ENCODE measurements at places on chromosomes 6 and 20. TPM values are rescaled to one million over a fixed set of nuclear protein-coding genes. Genes with fewer than 3 reads are reported as not detected.

GRCh38 chr6:84136364-84137050 is 90.9 kb downstream of the CEP162 start:
- no peak overlapping the region for H3K4me3 ChIP-seq
- no peak for DNase-seq
- 0 out of 2 replicates have a peak overlapping the region, but pooled peaks have one; percentile 18 for H3K27ac ChIP-seq
- no peaks in the 10 kb centered on the region for H3K27me3 ChIP-seq

DNA sequence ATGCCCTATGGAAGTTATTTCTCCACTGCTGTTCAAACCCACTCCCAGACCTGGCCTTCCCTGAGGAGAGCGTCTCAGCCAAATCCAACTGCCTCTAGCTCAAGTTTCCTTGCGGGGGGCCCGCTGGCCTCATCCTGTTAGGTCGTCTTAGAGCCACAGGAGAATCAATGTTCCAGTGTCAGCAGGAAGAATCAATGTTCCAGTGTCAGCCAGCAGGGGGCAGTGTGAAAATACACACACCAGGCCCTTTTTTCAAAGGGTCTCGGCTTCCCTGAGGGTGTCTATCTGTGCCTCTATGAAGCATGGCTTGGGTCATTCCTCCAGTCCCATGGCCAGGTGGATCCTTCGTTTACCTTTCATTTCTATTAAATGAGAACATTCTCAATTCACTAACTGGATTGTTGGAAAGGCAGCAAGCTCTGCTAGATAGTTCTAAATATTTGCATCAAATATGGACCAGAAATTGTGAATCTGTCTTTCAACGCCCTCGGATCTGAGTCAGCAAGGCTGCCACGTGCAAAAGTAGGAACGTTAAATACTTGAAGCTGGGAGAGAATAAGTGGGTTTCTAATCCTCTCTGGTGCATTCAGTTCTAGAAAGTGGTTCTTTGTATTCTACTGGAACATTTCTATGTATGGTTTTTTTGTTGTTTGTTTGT is 19.2 kb downstream of the PRND start:
- peak; percentile 32 for DNase-seq
- H3K27ac ChIP-seq, result no peak overlapping the region
- H3K4me1 ChIP-seq, result no peaks in the 10 kb centered on the region
- no peaks in the 10 kb centered on the region for H3K36me3 ChIP-seq
- H3K4me3 ChIP-seq, result no peak overlapping the region

DNA sequence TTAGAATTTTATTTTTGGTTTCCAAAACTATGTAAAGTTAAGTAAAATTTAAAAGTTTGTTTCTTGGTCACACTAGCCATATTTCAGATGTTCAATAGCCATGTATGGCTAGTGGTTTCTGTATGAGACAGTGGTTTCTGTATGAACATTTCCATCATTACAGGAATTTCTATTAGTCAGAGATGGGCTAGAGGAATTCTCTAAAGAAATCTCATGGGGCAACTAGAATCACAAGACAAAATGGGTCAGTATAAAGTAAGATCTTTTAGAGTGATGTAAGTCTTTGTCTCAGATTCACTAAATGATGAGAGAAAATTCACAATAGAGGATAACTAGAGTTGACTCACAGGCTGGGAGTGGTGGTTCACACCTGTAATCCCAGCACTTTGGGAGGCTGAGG is 149.0 kb downstream of the FUT9 start:
- no peaks in the 10 kb centered on the region for H3K36me3 ChIP-seq
- no peaks in the 10 kb centered on the region for H3K27me3 ChIP-seq
- H3K4me1 ChIP-seq, result no peaks in the 10 kb centered on the region
- H3K27ac ChIP-seq, result no peak overlapping the region
- no peak overlapping the region for H3K4me3 ChIP-seq

DNA sequence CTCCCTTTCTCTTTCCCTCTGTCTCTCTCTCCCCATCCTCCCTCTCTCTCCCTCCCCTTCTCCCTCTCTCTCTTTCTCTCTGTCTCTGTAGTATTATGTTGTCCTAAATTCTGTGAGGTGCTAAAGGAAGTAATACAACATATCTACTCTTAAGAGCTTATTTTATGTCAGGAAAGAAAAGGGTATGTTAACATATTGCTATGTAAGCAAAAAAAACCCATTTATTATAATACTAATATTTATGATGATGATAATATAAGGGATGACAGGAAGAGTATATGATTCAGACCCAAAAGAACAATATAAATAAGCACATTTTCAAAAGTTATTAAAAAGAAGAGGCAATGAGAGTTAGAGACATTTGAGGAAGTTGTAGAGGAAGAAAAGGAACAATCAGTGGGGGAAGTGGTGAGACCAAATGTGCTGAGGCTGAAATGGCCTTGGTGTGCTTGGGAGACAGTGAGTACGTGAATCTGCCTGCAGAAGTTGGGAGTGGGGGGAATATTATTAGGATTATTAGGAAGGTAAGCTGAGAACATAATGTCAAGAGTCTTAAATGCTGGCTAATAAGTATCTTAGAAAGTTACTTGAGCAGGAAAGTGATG is 303.6 kb upstream of the FERMT1 start:
- no peaks in the 10 kb centered on the region for H3K36me3 ChIP-seq
- no peak for DNase-seq
- H3K27ac ChIP-seq, result no peak overlapping the region
- no peaks in the 10 kb centered on the region for H3K4me1 ChIP-seq

GRCh38 chr6:164346631-164347030 is 932.1 kb downstream of the QKI start:
- no peak overlapping the region for H3K4me3 ChIP-seq
- no peak overlapping the region for H3K27ac ChIP-seq
- DNase-seq, result no peak
- no peaks in the 10 kb centered on the region for H3K27me3 ChIP-seq
- H3K36me3 ChIP-seq, result no peaks in the 10 kb centered on the region
- no peaks in the 10 kb centered on the region for H3K4me1 ChIP-seq

Gene TPD52L1
- 64.1 TPM for total RNA-seq

GRCh38 chr6:1610497-1611321 is 994 bp downstream of the FOXC1 start:
- H3K36me3 ChIP-seq, result 0 out of 2 replicates have a peak, but pooled peaks cover 4% of the 10 kb centered on the region
- DNase-seq, result no peak
- H3K4me1 ChIP-seq, result peaks cover 22% of the 10 kb centered on the region
- no peaks in the 10 kb centered on the region for H3K27me3 ChIP-seq
- peak overlapping the region; percentile 99 for H3K27ac ChIP-seq
- peak overlapping the region; percentile 79 for H3K4me3 ChIP-seq

All from HCT116 (cell line).